Activated T-helper 17 cell treated with anti-CD3 and anti-CD28 coated beads, Interleukin-2, amount 50 U/mL, for 72 hours (primary cell): ENCODE measurements at places on chromosomes 11 and 22. TPM values are rescaled to one million over a fixed set of nuclear protein-coding genes. Genes with fewer than 3 reads are reported as not detected.
A peak's percentile ranks its signal among the peaks of the same experiment; 100 is the strongest.

DNA sequence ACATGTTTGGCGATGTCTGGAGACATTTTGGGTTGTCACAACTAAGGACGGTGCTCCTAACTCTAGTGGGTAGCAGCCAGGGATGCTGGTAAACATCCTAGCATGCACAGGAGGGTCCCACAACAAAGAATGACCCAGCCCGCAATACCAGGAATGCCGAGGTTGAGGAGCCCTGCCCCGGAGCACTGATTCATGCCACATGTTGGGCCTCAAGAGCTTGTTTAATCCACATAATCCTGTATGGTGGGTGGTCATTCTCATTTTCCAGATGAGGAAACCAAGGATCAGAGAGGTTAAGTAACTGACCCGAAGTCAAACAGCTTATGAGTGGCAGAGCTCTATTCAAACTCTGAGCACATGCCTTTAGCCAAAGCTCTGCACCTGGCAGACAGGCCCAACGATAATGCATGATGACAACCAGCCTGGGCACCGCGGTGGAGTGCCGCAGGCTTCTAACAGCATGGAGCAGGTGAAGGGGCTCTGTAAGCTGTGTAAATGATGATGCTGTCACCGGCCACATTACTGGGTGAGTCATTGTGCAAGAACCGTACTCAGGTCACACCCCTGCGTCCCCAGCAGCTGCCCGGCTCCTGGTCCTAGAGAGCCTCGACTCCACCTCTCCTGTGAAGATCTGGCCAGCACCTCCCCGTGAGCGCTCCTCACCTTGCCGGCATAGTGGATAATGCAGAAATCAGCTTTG, 58.6 kb downstream of the APOL1 start:
- H3K4me1 ChIP-seq = no peaks in the 10 kb centered on the region
- no peak overlapping the region for H3K4me3 ChIP-seq
- no peaks in the 10 kb centered on the region for H3K27me3 ChIP-seq
- no peak overlapping the region for H3K27ac ChIP-seq
- peaks cover 98% of the 10 kb centered on the region for H3K36me3 ChIP-seq

- H3K4me1 ChIP-seq = no peaks in the 10 kb centered on the region
- peaks cover 18% of the 10 kb centered on the region for H3K27me3 ChIP-seq
- no peak overlapping the region for H3K27ac ChIP-seq
- ATAC-seq = no peak
- H3K4me3 ChIP-seq = no peak overlapping the region
Measured at GRCh38 chr11:46197421-46197820, 76.2 kb upstream of the PHF21A start.

Gene PANX1
- 16.5 TPM for total RNA-seq

DNA sequence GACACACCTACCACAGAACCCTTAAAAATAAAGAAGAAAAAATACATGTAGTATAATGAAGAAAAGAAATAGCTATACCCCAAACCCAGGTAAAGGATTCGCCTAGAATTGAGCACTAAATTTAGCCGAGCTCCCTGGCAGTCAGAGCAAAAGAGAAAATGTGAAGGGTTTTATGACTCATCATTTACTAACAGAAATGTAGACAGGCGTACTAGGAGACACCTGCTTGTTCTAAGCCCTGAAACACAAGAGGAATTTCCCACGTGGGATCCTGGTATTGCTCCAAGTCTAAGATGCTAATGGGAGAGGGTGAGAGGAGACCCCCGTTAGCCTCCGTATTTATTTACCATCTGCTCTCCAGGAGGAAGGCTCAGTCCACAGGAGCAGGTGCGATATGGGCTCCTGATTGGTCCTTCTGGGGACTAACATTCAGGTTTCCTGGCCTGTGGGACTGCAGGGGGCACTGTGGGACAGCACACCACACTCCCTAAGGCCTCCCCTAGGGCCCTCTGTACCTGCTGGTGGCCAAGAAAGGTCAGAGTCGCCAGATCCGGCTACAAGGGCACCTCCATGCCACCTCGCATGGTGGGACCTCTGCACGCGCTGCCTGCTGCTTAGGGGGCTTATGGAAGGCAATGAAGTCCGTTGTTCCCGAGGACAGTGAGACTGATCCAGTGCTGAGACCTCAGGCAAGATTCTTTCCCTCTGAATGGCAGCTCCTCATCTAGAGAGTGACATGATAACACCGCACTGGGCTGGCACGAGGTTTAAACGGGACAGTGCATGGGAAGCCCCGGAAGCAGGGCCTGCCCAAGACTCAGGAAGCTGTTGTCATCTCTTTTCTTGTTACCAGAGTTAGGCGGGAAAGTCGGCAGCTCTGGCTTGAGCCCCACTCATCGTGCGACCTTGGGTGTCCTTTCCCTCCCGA, 25.8 kb downstream of the KCNC1 start:
- no peak overlapping the region for H3K27ac ChIP-seq
- peak; percentile 64 for ATAC-seq
- H3K27me3 ChIP-seq = peaks cover 3% of the 10 kb centered on the region
- no peaks in the 10 kb centered on the region for H3K4me1 ChIP-seq

Gene GLYAT
- total RNA-seq = 0.13 TPM

Gene FAM83F
- 1.3 TPM for total RNA-seq
